ENCODE measurements at places on chromosomes 7 and 10.

- no peak for DNase-seq
Observed at GRCh38 chr7:122383934-122384333, 79.4 kb upstream of the FEZF1 start.

- no peak for DNase-seq
Observed at GRCh38 chr10:130809181-130809580, 502.3 kb downstream of the TCERG1L start.

DNA sequence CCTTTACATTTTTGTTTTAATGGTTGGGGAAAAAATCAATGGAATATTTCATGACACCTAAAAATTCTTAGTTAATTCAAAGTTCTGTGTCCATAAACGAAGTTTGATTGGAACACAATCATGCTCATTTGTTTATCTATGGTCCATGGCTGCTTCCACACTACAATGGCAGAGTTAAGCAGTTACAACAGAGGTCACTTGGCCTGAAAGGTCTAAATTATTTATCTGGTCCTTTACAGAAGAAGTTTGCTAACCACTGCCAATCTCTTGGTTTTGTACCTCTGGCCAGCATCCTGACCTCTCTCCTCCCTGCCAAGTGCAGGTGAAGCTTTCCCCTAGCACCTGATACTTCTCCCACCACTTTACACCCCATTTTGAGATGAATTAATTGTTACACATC, 61.5 kb downstream of the SRPK2 start:
- DNase-seq = no peak

- DNase-seq = no peak
Observed at GRCh38 chr7:118872568-118872967, 648.1 kb downstream of the ANKRD7 start.

DNA sequence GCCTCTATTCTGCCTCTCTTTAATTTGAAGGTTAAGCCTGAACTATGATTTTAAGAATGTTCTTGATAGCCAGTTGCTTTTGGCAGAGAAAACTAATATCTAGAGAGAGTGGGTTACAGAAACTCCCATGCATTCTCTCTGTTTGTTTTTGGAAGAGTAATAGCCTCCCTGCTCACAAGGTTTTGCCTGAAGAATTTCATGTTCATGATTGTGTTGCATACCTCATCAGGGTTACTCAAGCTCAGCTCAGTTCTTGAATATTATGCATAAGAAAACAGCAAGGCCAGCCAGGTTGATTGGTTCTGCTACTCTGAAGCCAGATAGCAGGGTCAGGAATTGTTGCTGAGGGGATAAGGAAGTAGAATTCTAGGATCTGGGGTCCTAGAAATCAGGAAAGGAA, 137.4 kb downstream of the MDFIC start:
- DNase-seq = no peak

- DNase-seq = no peak
Observed at GRCh38 chr7:132494474-132494873, 81.8 kb downstream of the PLXNA4 start.

DNA sequence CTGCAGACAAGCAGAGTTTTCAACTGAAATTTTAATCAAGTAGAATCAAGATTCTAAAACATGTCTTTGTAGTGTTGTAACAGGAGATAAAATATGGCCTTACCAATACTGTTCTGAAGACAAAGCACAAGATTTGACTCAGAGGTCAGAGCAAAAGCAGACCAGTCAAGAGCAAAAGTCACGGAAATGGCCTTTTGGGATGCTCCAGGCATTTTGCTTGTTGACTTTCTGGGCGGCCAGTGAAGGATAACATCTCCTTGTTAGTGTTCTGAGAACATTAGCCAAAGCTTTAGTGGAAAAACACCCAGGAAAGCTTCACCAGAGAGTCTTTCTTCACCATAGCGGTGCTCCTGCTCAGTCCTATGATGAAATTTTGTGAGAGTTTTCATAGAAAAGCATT, 590.6 kb downstream of the ARL4A start:
- DNase-seq = no peak

DNA sequence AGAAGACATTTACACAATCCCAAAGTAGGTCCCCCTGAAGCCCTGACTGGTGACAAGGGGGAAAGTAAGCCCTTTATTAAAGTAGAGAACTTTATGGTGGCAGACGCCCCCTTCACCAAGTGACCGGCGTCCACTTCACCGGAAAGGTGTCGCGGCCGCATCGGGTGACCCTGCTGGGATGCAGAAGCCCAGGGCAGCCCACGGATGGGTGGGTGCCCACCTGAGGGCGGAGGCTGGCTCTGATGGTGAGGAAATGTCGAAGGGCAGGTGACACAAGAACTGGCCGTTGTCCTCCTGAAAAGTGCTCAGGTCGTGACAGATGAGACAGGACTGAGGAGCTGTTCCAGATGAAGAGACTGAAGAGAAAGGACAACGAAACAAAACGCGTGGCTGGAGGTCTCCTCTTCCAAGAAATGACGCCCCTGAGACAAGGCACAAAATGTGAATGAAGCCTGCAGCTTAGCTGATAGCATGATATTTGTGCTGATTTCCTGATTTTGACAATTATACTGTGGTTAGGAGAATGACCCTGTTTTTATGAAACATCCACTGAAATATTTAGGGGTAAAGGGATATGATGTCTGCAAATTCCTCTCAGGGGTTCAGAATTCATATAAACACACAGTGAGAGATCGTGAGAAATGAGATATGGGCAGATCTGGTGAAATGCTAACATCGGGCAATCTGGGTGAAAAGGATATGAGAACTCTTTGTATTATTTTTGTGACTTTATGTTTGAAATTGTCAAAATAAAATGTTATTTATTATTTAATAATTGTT, 123.9 kb downstream of the PRKAG2 start:
- no peak for DNase-seq

DNA sequence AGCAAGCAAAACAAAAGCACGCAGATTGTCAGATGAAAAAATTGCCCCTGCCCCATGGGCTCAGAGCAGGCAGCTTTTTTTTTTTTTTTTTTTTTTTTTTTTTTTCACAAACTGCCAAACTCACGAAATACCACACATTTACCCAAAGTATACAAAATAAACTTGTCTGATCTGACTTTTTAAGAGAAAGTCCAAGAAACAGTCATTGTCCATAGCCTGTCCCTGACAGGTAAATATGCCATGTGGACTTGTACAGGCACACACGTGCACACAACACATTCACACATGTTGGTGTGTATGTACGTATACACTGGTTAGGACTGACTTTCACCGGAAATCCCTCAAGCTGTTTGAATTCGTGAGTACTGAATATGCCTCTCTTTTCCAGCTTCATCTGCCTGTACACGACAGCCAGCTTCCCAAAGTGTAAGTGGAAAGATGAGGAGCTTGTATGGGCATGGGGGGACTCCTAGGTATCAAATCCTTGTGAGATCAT, 929 bp upstream of the HGF start:
- DNase-seq = no peak

DNA sequence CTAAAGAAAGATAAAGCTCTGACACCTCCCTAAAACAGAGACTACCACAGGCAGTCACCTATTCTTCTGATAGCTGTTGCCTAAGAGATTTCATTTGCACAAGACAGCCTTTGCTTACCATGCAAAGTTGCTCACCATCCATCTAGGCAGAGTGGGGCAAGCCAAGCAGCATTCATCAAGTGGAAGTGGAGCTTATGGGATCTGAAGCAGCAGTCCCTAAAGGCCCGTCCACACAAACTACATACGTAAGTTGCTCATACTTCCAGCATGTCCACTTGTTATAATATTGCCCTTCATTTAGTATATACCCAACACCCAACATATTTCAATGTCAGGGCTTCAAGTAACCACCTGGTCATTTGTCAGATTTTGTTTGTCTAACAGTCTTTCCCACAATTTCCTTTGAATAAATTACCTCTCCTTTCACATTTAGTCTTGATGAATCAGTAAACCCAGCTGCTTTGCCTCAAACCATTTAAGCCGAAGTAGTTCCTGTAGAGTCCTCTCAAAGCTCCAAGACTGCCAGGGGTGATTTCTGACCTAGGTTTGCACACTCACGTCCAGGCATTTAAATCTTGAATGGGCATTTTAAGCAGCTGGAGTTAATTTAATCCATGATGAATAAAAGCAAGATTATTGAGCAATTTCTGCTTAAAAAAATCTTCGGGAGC, 67.9 kb downstream of the ATAD1 start:
- DNase-seq = no peak

DNA sequence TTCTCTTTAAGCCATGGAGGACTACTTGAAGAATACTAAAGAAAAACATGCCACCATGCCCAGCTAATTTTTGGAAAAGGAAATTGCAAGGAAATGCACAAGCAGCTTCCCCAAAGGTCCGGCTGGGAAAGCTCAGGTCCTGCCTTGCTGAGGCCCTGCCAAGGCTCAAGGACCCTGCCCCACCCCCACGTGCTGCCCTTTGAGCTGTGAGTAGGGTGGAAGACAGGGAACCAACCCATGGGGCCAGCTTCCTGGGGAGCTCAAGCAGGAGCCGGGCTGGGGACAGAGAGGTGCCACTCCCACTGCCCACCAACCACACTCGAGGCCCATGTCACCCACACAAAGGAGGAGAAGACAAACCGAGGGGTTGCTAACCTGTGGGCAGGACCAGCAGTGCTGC, 78.2 kb downstream of the SLIT1 start:
- DNase-seq = no peak

- DNase-seq = no peak
Observed at GRCh38 chr10:128874331-128874730, 592.7 kb upstream of the MGMT start.

GRCh38 chr10:124062390-124062789, 31.0 kb downstream of the CHST15 start:
- DNase-seq = no peak

DNA sequence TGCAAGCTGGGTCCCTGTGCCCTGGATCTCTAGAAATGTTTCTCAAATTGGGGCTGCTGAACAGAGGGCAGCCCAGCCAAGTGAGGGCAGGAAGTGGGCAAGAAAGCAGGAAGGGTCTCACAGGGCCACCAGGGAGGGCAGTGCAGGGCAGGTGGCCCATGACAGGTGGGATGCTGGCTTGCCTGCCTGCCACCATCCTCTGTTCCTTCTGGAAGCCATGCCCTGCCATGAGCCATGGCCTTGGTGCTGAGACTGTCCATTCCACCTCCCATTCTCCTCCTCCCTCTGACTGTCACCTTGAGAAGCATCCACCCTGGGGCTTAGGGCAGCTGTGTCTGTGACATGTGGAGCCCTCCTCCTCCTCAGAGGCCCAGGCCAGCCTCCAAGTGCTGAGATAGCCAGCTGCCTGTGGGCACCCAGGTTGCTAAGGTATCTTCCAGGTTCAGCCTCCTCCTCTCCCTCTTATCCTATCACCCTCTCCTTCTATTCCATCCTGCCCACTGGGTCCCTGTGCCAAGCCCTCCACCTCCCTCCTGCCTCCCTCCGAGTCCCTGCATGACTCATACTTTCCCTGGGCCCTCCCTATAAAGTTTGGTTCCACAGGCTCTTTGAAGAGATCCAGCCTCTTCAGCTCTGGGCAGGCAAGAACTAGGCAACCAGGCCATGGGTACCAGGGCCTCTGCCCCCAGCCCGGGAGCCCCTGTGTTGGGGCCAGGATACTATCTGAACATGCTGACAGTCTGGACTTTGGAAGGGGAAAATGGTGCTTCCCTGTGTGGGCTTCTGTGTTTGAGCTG, 1.3 kb downstream of the VSIR start:
- no peak for DNase-seq

- no peak for DNase-seq
Observed at GRCh38 chr7:105309235-105310169, 79.2 kb downstream of the SRPK2 start.

DNA sequence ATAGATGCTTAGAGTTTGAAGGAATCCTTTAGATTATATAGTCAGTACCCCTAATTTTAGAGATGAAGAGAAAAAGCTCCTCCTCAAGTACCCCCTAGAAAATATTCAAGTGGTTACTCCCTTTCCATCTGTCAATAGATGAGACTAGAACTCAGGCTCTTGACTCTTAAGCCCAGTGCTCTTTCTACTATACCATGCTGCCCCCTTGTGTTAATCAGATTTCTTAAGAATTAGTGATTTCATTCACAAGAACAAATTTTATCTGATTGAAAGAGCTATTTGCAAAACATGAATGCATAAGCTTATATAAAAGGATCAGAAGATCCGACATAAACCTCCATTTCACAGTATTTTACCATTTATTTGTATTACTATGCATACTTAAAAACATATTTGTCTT, 179.3 kb downstream of the TFEC start:
- DNase-seq = no peak

GRCh38 chr7:152617056-152617455, 58.9 kb downstream of the XRCC2 start:
- no peak for DNase-seq

- DNase-seq = peak; percentile 43
Observed at GRCh38 chr10:5563991-5564536, 39.3 kb downstream of the CALML3 start.

GRCh38 chr10:132299371-132300336, 8.1 kb downstream of the STK32C start:
- DNase-seq = no peak

GRCh38 chr7:84195295-84196060, 889 bp upstream of the SEMA3A start:
- no peak for DNase-seq

GRCh38 chr7:20317413-20317812, 13.3 kb upstream of the ITGB8 start:
- no peak for DNase-seq

GRCh38 chr10:17805330-17805729, 3.8 kb upstream of the MRC1 start:
- no peak for DNase-seq

DNA sequence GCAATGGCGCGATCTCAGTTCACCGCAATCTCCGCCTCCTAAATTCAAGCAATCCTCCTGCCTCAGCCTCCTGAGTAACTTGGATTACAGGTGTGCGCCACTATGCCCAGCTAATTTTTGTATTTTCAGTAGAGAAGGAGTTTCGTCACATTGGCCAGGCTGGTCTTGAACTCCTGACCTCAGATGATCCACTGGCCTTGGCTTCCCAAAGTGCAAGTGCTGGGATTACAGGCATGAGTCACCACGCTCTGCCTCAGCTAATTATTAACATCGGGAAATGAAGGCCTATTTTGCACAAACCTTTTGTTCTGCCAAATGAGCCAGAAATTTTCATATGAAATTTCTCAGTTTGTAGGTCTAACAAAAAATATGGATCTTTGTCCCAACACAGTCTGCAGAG, 106.7 kb upstream of the ODAD2 start:
- DNase-seq = no peak

- DNase-seq = no peak
Observed at GRCh38 chr10:17348501-17349349, 105.7 kb downstream of the ST8SIA6 start.
